ENCODE measurements at places on chromosomes 16 and 17. TPM values are rescaled to one million over a fixed set of nuclear protein-coding genes. Genes with fewer than 3 reads are reported as not detected.

KCNG4 gene
- not detected for total RNA-seq

FGF11 gene
- 4.6 TPM for total RNA-seq

KRTAP16-1 gene
- total RNA-seq, result not detected

MILR1 gene
- 9.4 TPM for total RNA-seq

MYOCD gene
- total RNA-seq, result 0.32 TPM
